ENCODE measurements at places on chromosomes 2 and 18.

DNA sequence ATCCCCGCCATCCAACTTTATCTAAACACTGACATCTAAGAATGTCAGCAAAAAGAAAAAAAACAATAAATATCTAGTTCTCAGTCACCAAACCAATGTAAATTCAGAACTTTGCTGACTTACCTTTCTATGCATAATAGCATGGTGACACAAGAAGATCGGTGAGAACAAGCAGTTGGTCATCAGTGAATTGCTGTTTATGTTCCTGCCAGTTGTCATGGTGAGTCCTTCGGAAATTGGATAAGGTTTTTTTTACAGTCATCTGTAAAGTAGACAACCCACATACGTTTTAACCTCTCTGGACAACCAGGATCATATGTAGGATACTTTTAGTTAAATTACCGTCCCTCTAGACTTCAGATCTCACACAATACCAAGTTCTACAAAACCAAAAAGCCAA, 6.2 kb upstream of the GPR75 start:
- no peak for DNase-seq

DNA sequence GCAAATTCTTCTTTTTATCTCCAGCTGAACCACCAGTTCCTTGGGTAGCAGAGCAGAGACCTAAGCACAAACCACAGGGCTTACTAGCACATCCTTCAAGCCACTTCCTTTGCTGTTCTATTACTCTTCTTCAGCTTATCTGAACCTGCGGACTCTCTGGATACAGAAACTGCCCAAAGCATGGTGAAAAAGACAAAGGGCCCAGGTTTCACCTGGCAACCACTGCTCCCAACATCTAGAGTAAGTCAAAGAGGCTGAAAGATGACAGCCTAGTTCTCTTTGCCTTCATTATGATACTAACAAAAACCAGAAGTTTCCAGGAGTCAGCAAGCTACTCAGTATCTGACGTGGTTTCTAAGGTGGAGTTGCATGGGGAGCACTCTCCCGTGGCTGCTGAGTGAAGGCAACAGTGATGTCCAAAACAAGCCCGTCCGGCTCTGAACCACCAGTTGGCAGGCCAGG, 43.4 kb downstream of the KANSL3 start:
- no peak for DNase-seq

GRCh38 chr2:176769499-176770370, 442.9 kb upstream of the HNRNPA3 start:
- DNase-seq = no peak

- no peak for DNase-seq
Measured at GRCh38 chr2:3104261-3104660, 273.4 kb downstream of the EIPR1 start.

DNA sequence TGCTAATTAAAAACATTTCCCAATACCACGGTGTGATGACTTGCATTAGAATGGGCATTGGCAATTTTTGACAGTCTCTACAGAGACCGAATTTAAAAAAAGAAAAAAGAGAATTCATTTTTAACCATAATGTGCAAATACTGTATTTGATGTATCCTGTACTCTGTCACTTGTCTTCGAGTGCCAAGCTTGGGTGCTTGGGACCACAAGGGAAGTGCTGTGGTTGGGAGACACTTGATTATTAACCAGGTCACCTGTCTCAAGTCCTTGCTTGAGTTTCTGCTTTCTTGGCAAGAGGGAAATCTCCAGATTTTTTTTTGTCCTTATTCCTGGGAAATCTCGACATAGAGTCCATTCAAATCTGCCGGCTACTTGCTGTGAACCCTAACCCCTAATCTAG, 209.0 kb downstream of the MC4R start:
- no peak for DNase-seq

DNA sequence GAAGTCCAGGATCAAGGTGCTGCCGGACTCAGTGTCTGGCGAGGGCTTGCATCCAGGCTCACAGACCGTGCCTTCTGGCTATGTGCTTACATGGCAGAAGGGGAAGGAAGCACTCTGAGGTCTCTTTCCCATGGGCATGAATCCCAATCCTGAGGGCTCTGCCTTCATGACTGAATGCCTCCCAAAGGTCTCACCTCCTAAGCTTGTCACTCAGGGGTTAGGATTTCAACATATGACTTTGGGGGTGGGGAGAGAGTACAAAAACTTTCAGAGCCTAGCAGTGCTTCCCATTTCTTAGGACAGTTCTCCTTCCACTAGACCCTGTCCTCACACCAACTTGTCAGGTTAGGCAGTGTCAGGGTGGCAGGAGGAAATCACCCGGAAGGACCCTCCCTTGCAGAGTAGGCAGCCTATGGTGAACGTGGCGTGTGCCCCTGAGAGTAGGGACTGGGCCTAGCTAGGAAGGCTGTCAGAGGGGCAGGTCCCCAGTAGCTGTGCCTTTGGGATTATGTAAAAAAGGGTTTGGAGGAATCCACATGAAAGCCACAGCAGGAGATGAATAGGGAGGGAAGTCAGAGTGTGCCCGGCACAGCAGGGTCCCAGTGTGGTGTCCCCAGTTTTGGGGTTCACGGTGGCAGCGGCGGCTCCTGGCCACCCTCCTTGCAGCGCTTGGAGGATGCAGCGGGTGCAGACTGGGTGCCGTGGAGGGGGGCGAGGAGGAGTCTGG, 233.3 kb downstream of the LDLRAD4 start:
- DNase-seq = no peak

DNA sequence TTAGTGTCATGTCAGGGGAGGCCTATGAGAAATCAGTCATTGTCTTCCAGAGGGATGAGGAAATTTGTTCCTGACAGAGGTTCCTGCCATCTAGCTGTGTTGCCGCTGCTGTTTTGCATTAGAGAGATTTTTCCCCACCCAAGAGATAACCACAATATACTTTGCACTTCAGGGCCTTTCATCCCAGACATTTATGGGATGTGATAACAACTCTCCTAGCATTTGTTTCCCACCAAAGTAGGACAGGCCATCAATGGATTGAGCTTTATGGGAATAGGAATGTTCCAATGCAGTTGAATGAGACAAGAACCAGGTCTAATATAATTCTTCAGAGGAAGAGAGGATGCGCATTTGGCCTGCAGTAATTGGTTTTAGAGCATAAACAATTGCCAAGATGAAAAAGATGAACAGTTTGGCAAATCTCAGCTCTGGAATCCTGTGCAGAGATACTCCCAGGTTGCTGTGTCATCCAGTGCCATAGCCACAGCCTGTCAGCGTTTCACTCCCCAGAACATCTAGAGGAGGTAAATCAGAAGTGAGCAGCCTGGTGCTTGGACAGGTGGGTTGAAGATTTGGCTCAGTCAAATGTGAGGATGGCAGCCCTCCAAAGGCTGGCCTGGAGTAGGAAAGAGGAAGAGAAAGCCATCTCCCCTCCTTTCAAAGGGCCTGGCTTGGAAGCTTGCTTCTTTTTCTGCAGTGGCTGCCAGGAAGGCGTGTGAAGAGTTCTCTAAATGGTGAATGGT, 93.7 kb upstream of the SETBP1 start:
- no peak for DNase-seq

DNA sequence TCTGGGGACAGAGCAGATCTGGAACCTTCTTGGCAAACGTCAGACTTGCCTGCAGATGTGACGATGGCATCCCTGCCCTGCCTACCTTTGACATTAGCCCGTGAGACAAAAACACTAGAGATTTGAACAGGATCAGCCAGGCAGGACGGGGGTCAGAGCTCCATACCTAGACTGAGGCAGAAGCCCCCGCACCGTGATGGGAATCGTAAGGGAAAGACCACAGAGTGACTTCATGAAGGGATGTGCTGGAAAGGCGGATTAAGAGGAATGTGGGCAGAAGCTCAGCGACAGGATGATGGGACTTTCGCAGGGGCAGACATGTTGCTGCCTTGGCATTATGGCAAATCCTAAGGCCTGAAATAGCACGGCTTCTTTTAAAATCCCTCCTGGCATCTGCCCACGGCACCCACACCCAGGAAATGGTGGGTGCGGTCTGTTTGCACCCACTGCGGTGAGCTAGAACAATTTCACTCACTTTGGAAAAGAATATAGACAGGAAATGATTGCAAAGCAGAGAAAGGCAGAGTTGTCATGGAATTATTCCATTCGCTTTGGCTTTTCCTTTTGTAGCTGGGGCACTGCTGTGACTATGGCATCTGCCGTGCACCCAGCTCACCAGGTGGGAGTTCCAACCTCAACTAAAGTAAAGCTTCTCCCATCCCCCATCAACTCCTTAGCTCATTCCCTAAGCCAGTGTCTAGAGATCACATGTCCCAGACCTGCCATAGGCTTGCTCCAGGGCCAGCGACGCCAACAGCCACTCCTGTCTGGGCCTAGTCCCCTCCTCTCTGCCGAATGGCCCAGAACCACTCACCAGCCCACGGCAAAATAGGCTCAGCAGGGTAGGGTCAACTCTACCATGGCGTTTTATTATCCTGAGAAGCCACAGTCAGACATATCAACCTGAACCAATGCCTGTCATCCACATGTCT, 112.7 kb upstream of the NPAS2 start:
- no peak for DNase-seq

Data from activated CD4-positive, CD25-positive, alpha-beta regulatory T cell treated with anti-CD3 and anti-CD28 coated beads, Interleukin-2, amount 50 U/mL, for 72 hours (primary cell).